ENCODE measurements at places on chromosomes 1 and 21. TPM values are rescaled to one million over a fixed set of nuclear protein-coding genes. Genes with fewer than 3 reads are reported as not detected.

DNA sequence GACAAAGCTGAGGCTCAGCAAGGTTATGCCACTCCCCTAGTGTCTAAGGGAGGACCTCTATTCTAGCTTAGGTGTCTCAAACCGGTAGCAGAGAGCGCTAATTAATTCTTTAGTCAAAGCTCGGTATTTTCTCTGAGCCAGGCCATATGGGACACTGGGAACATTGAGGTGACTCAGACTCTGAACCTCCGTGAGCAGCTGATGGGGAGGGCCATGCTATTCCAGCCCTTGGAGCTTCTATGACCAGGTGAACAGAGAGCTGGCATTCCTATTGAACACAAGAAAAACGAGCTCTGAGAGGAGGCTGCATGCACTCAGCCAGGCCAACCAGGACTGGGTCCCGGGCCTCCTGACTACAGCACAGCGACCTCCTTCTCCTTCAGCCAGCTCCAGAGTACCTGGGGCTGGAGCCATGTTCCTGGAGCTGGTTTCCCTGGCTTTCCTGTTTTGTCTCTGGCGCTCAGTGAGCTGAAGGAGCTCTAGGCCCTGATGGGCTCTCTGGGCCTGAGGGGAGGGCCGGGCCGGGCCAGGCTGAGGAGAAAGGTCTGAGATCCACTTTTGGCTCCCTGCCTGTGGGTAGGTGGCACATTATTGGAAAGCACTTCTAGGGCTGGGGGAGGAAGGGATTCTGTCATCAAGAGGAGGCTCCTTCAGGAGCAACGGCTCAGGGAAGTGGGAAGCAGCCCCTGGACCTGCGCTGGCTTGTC lies 37.0 kb downstream of the SLC9A1 start:
- no peak overlapping the region for H3K4me3 ChIP-seq
- peak overlapping the region; percentile 83 for H3K27ac ChIP-seq
- no peaks in the 10 kb centered on the region for H3K27me3 ChIP-seq
- H3K36me3 ChIP-seq: no peaks in the 10 kb centered on the region

GRCh38 chr1:86848654-86849053 lies 65.3 kb downstream of the SELENOF start:
- DNase-seq: no peak
- no peak overlapping the region for H3K4me3 ChIP-seq
- H3K27ac ChIP-seq: no peak overlapping the region
- no peaks in the 10 kb centered on the region for H3K4me1 ChIP-seq
- H3K27me3 ChIP-seq: no peaks in the 10 kb centered on the region

- peak overlapping the region; percentile 84 for H3K27ac ChIP-seq
- no peaks in the 10 kb centered on the region for H3K27me3 ChIP-seq
- H3K4me1 ChIP-seq: peaks cover 2% of the 10 kb centered on the region
- DNase-seq: peak; percentile 67
These were observed 306.3 kb upstream of the ESRRG start for GRCh38 chr1:217029281-217030157.

DNA sequence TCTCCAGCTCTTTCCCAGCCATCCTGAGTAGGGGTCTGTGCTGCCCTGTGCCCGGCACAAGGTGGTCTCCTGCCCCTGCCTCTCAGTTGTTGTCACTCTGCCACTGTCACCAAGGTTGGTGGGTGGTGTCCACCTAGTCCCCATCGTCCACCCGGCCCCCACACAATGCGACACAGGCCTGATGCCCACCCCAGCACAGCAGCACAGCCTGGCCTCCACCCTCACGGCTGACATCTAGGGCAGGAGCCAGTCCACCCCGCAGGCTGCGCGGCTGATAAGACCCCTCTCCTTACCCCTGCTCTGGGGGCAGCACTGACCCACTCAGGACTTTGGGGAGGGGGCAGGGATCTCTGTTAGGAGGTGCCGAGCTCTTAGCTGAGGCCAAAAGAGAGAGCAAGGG lies 198.3 kb downstream of the LIPI start:
- no peak overlapping the region for H3K4me3 ChIP-seq
- H3K27ac ChIP-seq: no peak overlapping the region
- H3K4me1 ChIP-seq: no peaks in the 10 kb centered on the region
- H3K36me3 ChIP-seq: no peaks in the 10 kb centered on the region
- no peak for DNase-seq

CD1C gene
- total RNA-seq: not detected

DNA sequence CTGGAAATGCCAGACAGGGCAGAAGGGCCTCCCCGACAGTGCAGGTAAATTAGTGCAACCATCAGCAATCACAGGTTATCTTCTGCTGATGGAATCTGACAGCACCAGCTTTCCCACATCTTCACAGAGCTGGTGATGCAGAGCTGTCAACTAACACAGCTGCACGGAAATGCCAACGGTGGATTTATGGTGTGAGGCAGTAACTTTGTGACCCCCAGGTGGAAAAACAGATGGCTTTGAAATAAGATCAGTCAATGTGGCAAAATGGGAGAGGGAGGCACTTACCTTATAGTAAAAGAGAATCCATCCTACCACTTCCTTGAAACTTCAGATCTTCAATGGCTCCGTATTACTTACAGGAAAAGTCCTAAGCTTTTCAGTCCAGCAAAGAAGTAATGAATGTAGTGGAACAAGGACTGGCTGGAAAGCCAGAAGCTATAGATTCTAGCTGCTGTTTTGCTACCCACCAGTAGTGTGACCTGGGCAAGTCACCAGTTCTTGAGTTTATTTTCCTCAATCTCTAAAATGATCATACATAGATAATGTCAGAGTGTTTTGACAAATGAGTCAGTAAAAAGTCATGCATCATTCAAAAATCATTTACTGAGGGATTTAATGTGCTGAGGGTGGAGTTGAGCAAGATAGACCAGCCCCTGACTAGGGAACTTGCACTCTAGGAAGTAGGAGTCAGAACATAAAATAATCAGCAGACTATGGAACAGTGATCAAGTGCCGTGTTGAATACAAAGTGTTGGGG lies 245.7 kb upstream of the JUN start:
- no peak overlapping the region for H3K4me3 ChIP-seq
- no peaks in the 10 kb centered on the region for H3K36me3 ChIP-seq
- H3K27me3 ChIP-seq: no peaks in the 10 kb centered on the region
- H3K27ac ChIP-seq: no peak overlapping the region
